ENCODE measurements at places on chromosomes 3 and 15.

GRCh38 chr3:100030346-100030745 lies 84.0 kb downstream of the FILIP1L start:
- DNase-seq, result no peak

DNA sequence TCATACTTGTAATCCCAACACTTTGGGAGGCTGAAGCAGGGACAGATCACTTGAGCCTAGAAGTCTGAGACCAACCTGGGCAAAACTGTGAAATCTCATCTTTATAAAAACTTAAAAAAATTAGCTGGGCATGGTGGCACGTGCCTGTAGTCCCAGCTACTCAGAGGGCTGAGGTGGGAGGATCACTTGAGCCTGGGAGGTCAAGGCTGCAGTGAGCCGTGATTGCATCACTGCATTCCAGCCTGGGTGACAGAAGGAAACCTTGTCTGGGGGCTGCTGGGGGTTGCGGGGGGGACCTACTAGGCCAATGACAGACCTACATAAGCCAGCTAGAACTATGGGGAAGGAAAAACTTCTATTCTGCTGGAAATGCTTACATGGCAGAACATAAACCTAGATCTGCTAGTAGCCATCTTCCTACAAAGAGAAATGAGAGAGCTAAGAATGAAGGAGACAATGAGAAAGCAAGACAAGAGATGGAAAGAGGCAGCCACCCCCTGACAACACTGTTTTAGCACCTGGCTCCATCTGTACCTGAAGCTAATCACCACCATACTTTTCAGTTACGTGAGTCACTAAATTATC lies 23.9 kb downstream of the FOXP1 start:
- no peak for DNase-seq

DNA sequence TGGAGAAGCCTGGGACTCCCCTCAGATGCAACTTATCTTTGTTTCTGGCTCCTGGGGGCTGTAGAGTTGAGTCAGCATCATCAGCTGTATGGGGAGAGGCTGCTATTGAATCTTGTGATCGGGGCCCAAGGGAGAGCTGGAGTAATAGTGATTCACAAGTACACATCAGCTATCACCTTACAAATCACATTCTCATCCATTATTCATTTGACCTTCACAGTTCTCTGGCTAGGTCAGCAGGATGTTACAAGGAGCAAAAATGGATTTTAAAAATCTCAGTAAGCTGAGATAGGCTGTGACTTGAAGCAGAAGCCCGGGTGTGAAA lies 175.0 kb downstream of the OPA1 start:
- no peak for DNase-seq

DNA sequence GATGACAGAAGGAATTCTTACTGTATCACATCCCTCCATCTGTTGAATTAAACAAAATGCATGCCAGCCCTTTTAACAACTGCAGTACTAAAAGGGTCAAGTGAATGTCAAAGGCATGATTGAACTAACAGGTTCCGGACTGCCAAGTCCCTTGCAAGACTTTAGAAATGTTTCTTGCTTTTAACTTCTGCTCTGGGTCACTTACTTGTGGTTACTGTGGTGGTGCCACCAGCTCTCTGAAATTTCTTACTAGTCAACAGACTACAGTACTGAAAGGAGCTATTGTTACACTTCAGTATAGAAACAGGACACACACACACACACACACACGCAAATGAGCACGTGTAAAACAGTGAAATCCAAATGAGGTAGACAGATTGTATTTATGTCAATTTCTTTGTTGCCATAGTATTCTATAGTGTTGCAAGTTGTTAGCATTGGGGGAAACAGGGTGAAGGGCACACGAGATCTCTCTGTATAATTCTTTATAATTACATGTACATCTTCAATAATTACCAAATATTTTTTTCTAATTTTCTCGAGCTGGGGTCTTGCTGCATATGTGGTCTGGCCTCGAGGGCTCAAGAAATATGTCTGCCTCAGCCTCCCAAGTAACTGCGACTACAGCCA lies 79.9 kb upstream of the SLC25A26 start:
- no peak for DNase-seq

DNA sequence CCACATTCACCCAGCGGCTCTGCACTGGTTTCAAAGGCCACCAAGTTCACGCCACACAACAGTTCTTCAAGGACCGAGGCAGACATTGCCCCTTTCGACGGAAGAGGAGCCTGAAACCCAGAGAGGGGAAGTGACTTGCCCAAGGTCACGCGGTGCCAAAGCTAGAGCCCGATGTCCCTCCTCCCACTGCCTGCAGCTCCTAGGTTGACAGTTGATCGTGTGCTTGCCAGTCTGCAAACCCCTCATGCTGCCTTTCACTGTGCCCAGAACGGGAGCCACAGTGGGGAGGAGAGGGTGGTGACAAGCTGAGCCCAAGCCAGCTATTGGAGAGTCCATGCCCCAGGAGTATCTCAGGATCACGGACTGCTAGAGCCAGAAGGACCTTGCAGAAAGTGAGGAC lies 230.9 kb downstream of the XXYLT1 start:
- DNase-seq, result no peak

DNA sequence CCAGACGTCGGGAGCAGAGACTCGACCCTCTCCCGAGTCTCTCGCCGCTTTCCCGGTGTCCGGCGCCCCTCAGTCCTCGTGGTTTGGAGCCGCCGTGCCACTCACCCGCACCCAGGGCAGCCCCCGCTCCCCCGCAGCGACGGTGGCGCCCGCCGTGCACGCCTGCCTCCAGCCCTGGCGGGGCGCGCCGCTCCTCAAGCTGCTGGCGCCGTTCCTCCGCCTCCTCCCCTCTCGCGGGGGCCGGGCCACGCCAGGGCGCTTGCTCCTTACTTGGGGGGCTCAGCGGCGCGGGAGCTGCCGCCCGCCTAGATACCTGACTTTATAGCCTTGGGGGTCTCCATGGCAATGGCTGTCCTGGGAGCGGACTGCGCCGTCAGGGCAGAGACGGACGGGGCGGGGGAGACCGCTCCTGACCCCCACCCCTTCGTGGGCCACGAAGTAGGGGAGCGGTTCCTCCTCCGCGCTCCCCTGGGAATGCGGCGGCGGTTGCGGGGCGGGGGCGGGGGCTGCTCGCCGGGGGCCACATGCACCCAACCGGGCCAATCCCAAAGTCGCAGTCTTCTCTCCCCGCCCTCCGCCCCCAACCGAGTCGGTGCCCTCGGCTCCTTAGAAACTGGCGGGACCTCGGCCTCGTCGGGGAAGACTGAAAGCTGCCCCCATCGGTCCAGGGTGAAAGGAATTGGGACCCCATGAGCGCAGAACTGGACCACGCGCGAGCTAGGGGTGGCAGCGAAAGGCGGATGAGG lies at the start of gene ANKRD63:
Gene ANKRD63, minus strand, starts transcription at position 196 of the 746 bp plus-strand sequence. CDS start 478 bp downstream, outside the sequence.
- no peak for DNase-seq

- no peak for DNase-seq
These were observed 3.7 kb downstream of the EOMES start for GRCh38 chr3:27718459-27718858.

- DNase-seq, result no peak
These were observed 360.7 kb downstream of the NSUN3 start for GRCh38 chr3:94423578-94423977.

- DNase-seq, result no peak
These were observed 8.8 kb downstream of the KLF15 start for GRCh38 chr3:126348308-126348920.

DNA sequence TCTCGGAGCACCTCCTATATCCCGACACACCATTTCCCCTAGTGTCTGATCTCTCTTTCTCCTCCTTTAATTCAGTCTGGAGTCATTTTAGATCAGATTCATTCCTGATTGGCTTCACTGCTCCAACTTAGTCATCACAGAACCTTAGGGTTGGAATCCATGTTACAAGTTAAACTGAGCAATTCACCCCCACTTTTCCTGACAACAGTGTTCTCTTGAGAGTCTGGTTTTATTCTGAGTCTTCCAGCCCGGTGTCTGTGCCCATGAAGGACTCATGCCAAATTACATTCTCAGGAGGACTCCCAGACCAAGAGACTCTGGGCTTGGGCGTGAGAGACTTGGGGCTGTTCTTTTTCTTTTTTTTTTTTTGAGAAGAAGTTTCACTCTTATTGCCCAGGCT lies 57.5 kb downstream of the LPP start:
- no peak for DNase-seq

GRCh38 chr15:75732177-75732808 lies 19.6 kb upstream of the CSPG4 start:
- DNase-seq, result no peak

DNA sequence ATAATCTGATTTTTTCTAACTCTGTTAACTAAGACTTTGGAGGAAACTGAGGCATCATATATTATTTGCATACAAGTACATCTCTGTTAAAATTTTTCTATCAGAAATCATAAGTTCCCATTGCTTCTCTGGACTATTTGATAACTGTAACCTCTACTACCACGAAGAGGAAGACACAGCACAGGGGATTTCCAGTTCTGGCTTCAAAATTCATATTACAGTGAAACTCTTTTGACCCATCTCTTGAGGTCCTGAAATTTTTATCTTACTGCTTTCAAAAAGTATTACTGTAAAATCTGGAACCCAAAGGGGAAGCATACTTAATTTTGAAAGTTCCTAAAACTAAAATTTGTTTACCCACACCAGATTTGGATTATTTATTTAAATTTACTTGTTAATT lies 4.2 kb downstream of the PLSCR1 start:
- DNase-seq, result no peak

- no peak for DNase-seq
These were observed 2.3 kb downstream of the SERF2 start for GRCh38 chr15:43794269-43795037.

DNA sequence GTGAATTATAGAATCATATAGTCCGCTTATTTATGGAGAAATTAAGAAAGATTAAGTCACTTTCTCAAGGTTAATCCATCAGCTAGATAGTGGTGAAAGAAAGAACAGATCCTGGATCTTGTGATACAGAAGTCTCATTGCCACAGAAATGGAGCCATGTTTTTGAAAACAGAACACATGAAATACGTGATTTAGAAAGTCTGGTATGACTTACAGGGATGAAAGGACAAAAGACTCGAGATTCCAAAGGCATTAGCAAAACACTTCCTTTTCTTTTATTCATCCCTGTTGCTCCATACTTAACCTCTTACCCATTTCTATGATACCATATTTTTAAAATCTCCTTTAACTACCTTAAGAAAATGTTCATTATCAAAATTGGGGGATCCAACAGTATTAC lies 40.0 kb upstream of the TEX9 start:
- no peak for DNase-seq

DNA sequence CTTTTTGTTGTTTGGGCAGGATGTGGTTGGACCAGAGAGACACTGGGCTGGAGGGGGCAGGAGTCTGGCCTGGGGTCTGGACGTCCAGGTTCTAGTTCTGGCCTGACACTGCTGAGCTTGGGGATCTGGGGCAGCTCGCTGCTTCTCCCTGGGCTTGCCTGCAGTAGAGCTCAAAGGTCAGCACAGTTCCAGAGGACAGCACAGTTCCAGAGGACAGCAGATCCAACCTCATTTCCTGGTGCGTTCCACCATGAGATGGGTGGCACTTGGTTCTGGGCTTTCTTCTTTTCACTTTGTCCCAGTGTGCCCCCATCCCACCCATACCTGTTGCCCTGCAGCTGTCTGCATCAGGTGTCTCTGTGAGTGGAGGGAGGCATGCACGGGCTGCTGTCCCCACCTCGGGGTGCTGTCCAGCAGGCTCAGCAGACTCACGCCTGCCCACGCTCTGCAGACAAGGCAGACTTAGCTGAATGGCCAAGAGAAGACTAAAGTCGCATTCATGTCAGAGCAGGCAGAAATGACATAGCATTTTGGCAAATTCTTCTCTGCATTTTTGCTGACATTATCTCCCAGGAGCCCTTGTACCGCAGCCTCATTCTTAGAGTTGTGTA lies 16.7 kb downstream of the CACNA2D3 start:
- DNase-seq, result no peak

DNA sequence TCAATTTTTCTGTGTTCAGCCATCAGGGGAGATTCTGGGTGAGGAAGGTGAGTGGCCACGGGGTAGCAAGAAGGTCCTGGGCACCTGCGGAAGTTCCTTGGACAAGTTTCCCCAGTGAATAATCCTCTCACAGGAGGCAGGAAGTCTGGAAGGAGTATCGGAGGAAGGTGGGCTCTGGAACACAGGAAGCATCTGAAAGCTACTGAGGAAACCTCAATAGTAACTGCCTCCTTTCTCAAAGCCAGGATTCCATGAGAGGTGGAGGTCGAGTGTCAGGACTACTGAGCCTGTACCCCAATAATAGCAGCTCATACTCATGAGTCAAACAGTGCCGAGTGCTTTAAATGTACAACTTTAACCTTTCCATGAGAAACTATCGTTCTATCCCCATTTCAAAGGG lies 110.9 kb downstream of the OXNAD1 start:
- DNase-seq, result no peak

GRCh38 chr3:77939726-77940125 lies 899.8 kb downstream of the ROBO2 start:
- no peak for DNase-seq

- no peak for DNase-seq
These were observed 65.0 kb upstream of the DAZL start for GRCh38 chr3:16670191-16670590.

- no peak for DNase-seq
These were observed 158.2 kb downstream of the RPLP1 start for GRCh38 chr15:69610858-69611257.

DNA sequence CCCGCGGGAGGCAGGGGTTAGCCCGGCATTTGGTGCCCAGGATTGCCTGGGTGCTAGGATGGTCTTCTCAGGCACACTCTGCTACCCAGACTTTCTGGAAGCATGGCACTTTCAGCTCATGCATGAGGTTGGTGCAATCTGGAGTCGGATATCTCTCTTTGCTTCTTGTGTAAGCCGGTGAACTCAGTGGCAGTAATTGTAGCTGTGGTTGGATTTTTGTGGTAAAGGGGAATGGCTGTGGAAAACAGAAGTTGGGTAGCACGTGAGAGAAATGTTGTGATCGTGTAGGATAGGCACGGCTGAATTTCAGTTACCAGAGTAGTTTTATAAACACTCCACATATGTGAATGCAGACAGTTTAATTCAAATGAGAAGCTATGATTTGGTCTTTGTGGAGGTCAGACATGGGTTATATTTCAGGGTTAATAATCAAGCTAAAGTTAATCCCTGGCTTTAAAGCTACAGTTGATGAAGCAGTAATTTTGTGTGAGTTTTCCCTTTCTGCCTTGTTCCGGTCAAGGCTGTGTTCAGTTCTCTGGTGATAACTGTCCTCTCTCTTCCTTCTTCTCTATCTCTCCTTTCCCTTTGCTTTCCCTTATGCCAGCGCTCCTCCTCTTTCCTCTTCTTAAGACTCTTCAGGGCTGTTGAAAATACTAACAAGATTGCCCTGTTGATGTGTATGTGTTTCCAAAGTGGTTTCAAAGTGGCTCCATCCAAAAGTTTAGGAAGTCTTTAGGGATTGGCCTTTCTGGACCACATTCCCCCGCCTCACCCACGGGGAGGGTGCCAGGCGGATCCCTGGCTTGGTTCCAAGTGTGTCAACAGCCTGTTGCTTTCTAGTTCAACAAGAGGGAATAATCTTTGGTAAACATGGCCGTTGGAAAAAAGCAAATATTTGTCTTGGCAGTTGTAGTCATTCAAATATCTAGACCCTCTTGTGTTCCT lies 404.6 kb upstream of the C2CD4B start:
- peak; percentile 86 for DNase-seq

DNA sequence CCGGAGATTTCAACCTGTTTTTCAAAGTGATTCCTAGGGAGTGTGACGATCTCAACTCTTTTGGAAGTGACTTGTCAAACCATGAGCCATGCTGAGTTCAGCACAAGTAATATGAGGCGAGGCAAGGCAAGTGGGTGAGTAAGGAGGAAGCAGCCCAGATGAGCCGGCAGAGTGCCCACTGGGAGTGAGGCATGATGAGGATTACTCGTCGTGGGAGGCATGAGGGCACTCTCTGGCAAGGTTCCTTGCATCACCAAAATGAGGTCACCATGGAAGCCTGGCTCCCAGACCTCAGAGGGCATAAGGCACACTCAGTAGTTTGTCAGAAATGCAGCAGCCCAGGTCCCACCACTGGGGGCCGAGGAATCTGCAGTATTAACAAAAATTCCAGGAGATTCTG lies 636.1 kb downstream of the MAGI1 start:
- DNase-seq, result no peak

Measured in NCI-H1092 (cell line).